Urinary bladder (tissue), 4 donors: ENCODE measurements at places on chromosomes 1 and 21. TPM values are rescaled to one million over a fixed set of nuclear protein-coding genes. Genes with fewer than 3 reads are reported as not detected.

The ANXA9 gene
- 5.2 TPM for total RNA-seq

The CA6 gene
- total RNA-seq: not detected

The NEGR1 gene
- total RNA-seq: 92.3 TPM

The NLRP3 gene
- total RNA-seq: 2.4 TPM

The PROK1 gene
- not detected for total RNA-seq

The MYCL gene
- total RNA-seq: 35.1 TPM

The CD1B gene
- not detected for total RNA-seq

The CACNA1S gene
- 1.9 TPM for total RNA-seq

The PPOX gene
- total RNA-seq: 13.9 TPM

The FAM43B gene
- total RNA-seq: 1.1 TPM
